Heart left ventricle (tissue), 16 donors: ENCODE measurements at places on chromosomes 2 and 18.

GRCh38 chr2:71555798-71556454 is 102.6 kb downstream of the DYSF start:
- peak; percentile 20 for DNase-seq

DNA sequence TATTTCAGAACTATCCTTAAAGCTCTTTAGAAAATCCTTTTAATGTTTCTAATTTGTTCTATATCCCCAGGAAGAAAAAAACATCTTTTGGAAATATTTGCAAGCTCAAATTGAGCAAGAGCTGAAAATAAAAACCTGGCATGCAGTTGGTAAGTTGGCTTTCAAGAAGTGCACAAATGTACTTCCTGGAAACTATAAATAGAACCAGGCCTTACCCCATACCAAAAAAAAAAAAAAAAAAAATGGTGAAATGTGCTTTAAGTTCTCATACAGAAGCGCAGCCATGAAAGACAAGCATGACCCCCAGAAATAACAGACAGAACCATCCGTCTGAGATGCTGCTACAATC is 178.5 kb downstream of the HDAC4 start:
- no peak for DNase-seq

GRCh38 chr18:9334973-9335696 is 562 bp downstream of the TWSG1 start:
- no peak for DNase-seq

DNA sequence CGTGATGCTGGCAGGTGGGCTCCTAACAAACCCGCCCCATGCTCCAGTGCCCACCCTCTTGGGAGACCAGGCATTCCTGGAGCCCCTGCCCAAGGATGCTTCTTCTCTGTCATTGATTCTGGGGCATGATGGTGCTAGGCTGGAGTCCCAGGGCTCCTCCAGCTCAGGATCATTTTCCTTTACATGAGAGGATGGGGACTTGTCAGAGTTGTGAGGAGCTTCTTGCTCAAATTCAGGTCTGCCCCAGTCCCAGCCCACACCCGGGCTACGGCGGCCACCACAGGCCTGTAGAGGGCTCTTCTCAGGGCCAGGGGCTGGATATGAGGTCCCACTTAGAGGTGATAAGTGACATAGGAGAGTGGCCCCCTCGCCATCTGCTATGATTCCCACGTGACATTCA is 141.1 kb upstream of the COPS8 start:
- no peak for DNase-seq

GRCh38 chr18:75100832-75101630 is 107.9 kb downstream of the PTGR3 start:
- DNase-seq = no peak

DNA sequence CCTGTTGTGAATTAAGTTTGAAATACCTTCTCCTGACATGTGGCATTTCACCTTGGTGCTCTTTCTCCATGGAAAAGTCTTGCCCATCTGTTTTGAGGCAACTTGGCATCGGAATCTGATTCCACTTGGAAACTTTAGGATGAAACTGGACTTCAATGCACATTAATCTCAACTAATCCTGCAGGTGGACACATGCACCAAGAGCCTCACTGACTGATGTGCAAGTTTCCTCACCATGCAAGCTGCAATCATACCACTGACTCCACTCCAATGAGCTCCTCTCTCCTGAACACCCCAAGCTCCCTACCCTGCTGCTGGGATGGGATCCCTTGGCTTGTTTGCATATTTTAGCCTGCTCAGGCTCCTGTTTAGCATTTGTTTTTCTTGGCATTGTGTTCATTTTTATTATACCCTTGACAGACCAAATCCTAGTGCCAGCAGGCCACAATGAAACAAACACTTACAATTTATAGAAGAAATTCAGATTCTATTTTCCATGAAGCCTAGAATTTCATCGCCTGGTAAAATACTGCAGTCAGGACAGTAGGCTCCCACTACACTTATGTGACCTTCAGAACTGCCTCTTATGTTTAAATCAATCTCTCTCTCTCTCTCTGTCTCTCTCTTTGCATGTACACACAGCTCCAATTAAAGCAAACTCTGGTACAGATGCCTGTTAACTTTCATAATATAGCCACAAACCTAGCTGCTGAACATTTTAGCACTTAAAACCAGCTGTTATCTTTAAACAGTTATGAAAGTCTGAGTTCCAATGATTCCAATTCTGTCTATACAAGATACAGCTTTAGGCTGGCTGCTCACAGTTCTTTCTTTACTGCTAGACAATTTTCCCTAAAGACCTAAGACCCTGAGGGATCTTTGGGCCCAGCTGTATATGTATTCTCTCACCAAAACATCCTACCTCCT is 141.5 kb downstream of the OSR1 start:
- no peak for DNase-seq

DNA sequence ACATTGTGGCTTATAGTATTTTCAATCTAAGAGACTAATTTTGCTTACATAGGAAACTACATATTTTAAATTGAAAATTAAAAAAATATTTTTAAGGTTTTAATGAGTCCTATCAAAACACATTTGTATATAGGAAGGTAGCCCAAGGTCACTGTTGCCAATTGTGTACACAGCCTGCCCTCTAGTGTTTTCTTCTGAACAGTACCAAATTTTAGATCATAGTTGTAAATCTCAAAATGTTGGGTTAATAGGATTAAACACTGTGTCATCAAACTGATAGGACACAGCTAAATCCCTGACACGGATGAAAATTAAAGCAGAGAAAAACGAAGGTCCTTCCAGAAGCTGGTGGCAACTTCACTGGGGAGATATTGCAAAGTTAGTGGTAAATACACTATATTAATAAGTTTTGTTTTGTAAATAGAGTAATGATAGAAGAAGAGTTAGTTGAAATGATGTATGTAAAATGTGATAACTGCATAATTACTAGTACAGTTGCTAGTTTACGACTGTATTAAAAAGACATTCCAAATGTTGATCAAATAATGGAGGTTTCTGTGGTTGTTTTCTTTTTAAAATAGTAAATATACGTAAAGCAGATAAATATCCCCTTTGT is 19.7 kb downstream of the CLUL1 start:
- no peak for DNase-seq

GRCh38 chr18:60585670-60586069 is 213.1 kb upstream of the MC4R start:
- DNase-seq = no peak

- DNase-seq = no peak
These were observed 19.8 kb downstream of the YWHAQ start for GRCh38 chr2:9610781-9611548.

- DNase-seq = no peak
These were observed 4.1 kb upstream of the WDR7 start for GRCh38 chr18:56647071-56647470.

DNA sequence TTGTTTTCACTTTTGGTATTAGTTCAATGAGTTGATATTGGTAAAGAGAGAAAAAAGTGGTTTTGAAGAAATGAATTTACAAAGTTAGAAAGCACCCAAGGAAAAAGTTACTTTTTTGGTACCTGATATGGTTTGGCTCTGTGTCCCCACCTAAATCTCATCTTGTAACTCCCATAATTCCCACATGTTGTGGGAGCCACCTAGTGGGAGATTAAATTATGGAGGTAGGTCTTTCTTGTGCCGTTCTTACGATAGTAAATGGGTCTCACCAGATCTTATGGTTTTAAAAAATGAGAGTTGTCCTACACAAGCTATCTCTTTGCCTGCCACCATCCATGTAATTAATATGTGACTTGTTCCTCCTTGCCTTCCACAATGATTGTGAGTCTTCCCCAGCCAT is 965.6 kb upstream of the NRXN1 start:
- DNase-seq = no peak

- DNase-seq = no peak
These were observed 112.0 kb downstream of the ATAD2B start for GRCh38 chr2:23814963-23815362.

DNA sequence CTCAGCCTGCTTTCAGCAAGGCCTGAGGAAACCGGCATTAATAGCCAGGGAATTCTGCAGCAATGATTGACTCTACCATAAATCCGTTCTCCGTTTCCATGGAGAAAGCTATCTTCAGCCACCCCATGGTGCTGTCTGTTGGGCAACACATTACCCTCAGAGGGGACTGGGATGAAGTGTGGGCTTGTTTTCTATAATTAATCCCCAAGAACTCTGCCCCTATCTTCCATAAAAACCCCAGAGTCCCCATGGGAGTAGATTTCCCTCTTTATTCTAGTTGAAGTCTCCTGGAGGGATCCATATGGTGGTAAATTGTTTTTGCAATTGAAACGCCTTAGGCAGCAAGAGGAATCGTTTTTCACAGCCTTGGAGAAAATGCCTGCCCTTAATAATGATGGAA is 9.2 kb downstream of the G6PC2 start:
- no peak for DNase-seq

GRCh38 chr18:48352051-48352755 is 57.0 kb downstream of the ZBTB7C start:
- DNase-seq = no peak

GRCh38 chr2:70270323-70270722 is 12.4 kb downstream of the PCYOX1 start:
- no peak for DNase-seq
